ENCODE measurements at places on chromosomes 1 and 21.

DNA sequence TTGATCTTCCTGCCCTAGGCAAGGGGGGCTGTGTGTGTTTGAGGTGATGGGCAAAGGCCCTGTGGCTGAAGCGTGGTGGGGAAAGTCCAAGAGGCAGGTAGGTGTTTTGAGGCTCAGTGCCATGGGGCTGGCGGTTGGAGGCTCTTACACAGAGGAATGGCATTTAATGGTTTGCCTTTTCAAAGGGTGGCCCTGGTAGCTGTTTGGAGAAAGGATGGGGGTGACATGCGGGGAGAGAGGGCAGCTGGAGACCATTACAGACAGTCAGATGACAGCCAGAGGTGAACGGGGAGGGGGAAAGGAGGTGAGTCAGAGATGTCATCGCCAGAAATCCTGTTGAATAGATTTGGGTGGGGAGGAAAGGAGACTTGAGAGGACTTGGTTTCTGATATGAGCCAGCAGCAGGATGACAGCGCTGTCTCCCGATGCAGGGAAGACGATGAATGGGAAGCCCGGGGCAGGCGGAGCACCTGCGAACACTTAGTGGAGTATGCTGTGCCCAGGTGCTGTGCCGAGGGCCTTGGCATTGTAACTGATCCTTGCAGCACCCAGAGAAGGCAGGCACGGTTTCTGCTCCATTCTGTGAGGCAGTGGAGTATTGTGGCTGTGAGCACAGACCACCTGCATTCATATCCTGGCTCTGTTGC lies 56.3 kb downstream of the MAN1C1 start:
- DNase-seq, result no peak

GRCh38 chr1:85585799-85586198 lies 5.2 kb downstream of the CCN1 start:
- no peak for DNase-seq

DNA sequence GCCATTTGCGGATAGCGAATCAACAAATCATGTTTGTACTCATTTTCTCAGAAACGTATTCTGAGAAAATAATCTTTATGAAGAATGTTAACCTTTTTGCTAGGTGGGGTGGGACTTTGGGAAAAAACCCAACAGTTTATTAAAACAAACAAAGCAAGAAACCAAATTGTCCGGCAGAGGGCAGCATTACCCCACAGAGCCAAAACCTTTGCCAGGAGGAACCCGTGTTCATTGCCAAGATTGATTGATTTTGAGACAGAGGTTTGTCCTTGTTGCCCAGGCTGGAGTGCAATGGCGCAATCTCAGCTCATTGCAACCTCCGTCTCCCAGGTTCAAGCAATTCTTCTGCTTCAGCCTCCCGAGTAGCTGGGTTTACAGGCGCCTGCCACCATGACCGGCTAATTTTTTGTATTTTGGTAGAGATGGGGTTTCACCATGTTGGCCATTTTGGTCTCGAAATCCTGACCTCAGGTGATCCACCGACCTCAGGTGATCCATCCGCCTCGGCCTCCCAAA lies 70.8 kb upstream of the RHOU start:
- peak; percentile 73 for DNase-seq

GRCh38 chr1:25568834-25569596 lies 25.6 kb downstream of the LDLRAP1 start:
- no peak for DNase-seq

DNA sequence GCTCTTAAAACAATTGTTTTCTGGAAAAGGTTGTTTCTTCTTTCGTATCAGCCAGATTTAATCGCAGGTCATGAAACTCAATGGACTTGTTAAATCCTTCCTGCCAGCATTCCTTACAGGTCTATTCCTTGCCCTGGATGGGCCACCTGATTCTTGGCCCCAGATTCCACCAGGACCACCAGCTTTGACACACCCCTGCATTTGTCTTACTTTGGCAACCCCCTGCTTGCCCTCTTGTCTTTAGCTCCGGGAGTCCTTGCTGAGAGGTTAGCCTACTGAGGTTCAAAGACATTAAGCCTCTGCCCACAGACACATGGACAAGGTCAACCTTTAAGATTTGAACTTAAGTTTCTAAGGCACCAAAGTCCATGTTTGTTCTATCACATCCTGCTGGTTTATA lies 27.1 kb upstream of the DAB1 start:
- no peak for DNase-seq

DNA sequence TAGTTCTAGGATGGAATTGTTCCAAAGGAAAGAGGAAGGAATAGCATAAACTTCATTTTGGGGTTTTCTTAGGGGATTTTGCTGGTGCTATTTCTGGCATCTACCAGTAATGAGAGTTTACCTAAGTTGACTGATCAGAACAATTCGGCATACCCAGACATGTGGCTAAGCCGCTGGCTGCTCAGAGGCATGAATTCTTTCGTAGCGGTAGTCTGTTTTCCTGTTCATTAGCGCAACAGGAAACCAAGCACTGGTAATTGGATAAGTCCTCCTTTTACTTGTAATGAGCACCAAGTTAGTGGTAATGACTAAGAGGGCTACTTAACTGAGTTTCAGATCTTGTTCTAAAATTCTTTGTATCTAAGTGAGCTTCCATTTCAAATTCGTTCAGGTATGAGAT lies 38.6 kb downstream of the C21orf91 start:
- DNase-seq, result peak; percentile 59

DNA sequence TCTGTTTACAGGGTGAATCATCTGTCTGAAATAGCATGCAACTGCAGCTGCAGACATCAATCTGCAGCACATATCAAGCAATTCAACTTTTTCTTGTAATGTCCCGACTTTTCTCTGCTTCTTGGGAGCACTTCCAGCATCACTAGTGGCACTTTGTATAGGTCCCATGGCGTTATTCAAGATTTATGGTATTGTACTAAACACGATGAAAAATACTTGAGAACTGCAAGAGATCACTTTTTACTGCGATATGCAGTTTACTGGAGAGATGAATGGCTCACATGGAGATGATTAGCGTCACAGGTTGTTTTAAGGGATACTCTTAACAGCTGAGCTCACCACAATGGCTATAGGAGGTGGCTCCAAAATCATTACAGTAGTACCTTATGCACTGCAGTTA lies 7.2 kb upstream of the SCMH1 start:
- no peak for DNase-seq

- DNase-seq, result no peak
Measured at GRCh38 chr1:210293171-210293607, 35.5 kb upstream of the HHAT start.

DNA sequence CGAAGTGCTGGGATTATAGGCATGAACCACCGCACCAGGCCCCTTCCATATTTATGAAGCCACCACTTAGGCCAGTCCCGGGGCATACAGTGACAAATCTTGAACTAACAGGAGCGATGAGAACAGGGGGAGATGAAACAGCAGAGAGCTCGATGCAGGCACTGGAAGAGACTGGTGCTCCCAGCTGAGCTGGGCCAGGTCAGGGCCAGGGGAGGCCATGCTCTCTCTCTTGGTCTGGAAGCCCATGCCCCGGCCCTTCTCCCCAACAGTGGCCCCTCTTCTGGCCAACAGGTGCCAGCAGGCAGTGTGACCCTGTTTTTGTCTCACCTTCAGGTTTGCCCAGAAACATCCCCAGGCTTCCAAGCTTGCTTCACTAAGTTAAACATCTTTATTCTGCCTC lies 269.9 kb upstream of the C1orf174 start:
- no peak for DNase-seq

DNA sequence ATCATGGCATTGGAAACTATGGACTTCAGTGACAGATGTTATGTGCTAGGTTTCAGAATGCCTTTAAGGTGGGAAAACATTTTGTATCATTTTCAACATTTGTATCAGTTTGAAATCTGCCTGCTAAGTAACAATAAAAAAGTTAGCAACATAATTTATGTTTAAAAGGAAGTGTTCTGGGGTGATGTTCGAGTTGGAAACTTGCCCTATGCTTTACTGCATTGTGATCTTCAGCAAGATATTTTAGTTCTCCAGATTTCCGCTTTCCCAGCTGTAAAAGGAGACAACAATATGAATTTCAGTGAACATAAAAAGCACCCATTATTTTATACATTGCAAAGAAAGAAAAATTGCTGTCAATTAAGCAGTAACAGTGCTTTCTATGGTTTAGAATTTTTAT lies 187.4 kb downstream of the DISC1 start:
- no peak for DNase-seq

- no peak for DNase-seq
Measured at GRCh38 chr1:232413674-232414073, 216.3 kb downstream of the SIPA1L2 start.

GRCh38 chr1:195275710-195276109 lies 1332.5 kb downstream of the KCNT2 start:
- DNase-seq, result no peak

- DNase-seq, result no peak
Measured at GRCh38 chr1:99782397-99782796, 16.0 kb upstream of the FRRS1 start.

DNA sequence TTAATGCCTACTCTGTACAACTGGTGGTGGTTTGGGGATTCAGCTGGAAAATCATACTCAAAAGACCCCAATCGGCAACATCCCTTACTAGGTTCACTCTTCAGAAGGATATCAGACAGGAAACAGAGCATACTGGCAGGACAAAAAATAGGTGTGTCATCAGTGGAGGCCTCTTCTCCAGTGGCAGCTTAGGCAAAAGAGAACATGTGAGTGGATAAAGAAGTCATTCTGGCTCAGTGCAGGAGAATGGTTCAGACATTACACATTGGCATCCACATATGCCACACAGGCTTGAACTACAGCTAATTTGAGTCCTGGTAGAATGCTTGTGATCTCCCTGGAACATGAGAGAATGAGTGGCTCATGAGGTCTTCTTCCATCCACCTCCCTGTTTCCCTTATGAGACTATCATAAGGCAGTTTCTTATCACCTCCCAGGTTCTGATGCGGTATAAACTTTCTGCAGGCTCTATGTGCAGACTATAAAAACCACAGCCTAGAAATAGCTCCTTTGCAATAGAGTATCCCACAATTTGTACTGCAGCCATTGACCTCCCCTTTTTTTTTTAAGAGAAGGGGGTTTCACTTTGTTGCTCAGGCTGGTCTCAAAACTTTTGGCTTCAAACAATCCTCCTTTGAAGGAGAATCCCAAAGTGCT lies 24.7 kb downstream of the VAMP4 start:
- no peak for DNase-seq

DNA sequence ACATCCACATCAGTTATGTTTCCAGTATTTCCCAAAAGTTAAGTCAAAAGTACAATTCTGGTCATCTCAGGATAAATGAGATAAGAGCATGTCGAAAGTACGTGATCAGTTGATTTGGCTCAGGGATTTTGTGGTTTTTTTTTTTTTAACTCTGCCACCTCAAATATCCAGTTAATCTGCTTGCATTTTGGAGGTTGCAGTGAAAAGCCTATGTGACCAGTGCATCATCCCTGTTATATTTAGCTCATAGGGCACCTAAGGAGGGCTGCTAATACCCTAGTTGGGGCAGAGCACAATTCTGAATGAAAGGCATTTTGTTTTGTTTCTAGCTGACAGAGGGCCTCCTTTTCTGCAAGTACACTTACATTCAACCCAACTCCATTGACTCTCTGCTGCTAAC lies 31.7 kb upstream of the RGS16 start:
- no peak for DNase-seq

GRCh38 chr21:28943631-28944030 lies 49.0 kb downstream of the LTN1 start:
- DNase-seq, result no peak

GRCh38 chr1:180299479-180300221 lies 69.6 kb downstream of the LHX4 start:
- DNase-seq, result no peak

- no peak for DNase-seq
Measured at GRCh38 chr1:66618390-66618789, 84.4 kb downstream of the SGIP1 start.

GRCh38 chr1:34884536-34884935 lies 25.0 kb upstream of the SMIM12 start:
- DNase-seq, result no peak

GRCh38 chr1:68129536-68130250 lies 79.3 kb upstream of the DIRAS3 start:
- DNase-seq, result no peak

GRCh38 chr1:98937347-98937746 lies 67.3 kb downstream of the PLPPR5 start:
- DNase-seq, result no peak

DNA sequence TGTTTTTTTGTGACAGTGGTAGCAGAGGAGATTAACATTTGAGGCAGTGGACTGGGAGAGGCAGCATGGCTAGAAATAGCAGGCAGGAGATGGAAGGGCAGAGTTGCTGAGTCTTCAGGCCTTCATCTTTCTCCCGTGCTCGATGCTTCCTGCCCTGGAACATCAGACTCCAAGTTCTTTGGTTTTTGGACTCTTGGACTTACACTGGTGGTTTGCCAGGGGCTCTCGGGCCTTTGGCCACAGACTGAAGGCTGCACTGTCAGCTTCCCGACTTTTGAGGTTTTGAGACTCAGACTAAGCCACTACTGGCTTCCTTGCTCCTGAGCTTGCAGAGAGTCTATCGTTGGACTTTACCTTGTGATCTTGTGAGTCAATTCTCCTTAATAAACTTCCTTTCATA lies 24.2 kb upstream of the LEFTY2 start:
- DNase-seq, result no peak

DNA sequence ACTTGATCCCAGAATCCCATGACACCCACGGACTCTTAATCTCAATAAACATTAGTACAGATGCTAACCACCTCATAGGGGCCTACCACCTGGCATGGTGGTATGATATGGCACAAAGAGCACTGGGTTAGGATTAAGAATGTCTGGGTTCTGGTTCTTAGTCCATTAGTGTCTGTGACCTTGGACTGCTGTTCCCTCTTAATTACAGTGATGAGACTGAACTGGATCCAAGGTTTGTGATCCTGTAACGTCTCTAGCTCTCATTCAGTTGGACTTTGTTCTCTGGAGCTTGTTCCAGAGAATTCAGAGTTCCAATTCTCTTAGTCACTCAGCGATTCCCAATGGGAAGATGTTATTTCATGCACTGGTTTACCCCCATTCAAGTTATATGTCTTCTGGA lies 23.6 kb upstream of the PIGC start:
- DNase-seq, result no peak

DNA sequence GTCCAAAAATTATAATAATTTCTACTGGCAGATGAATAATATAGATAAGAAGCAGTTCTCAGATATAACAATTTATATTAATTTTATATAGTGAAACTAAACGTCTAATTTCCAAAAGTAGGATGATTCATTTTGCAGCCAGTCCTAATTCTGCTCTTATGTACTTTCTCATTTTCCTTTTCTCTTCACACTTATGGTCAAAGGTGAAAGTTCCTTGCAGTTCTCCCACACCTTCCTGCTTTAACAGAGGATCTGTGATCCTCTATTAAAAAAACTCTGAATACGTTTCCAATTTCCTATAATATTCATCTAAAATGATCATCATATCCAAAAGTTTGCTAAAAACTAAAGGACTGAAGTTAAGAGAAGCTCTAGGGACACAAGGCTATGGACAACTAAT lies 78.5 kb downstream of the KIFAP3 start:
- DNase-seq, result no peak

- DNase-seq, result no peak
Measured at GRCh38 chr1:184698016-184698415, 56.6 kb downstream of the EDEM3 start.

GRCh38 chr1:61279570-61279969 lies 197.2 kb downstream of the NFIA start:
- no peak for DNase-seq

GRCh38 chr1:22915816-22916470 lies 56.7 kb downstream of the LACTBL1 start:
- DNase-seq, result no peak

- DNase-seq, result no peak
Measured at GRCh38 chr1:155080312-155081228, 1.9 kb downstream of the EFNA3 start.

GRCh38 chr1:7681401-7681800 lies 89.7 kb upstream of the VAMP3 start:
- no peak for DNase-seq
